ENCODE measurements at places on chromosomes 1 and 21. TPM values are rescaled to one million over a fixed set of nuclear protein-coding genes. Genes with fewer than 3 reads are reported as not detected.

Gene CFHR1
- not detected for polyA plus RNA-seq

Gene LAX1
- polyA plus RNA-seq = not detected

DNA sequence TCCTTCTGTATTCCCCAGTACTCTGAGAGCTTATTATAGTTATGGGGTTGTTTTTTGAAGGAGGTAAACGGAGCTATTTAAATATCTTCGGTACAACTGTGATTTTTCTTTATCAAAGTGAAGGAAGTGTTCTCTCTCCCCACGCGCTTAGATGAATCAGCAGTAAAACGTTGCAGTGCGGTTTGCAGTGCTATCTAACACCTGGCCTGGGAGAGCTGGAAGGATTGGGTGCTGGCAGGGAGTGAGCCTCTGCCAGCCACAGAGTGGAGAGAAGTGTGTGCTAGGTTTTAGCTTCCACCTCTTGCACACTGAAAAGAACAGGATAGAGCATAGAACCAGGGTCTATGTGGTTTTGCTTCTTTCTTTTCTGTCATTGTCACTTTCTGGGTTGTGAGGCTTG lies 165.9 kb downstream of the SDCCAG8 start:
- DNase-seq = no peak

- no peak for DNase-seq
Measured at GRCh38 chr21:37074197-37074510, 1.1 kb downstream of the TTC3 start.

- no peak for DNase-seq
Measured at GRCh38 chr21:24118738-24119459, 1488.4 kb downstream of the MRPL39 start.

DNA sequence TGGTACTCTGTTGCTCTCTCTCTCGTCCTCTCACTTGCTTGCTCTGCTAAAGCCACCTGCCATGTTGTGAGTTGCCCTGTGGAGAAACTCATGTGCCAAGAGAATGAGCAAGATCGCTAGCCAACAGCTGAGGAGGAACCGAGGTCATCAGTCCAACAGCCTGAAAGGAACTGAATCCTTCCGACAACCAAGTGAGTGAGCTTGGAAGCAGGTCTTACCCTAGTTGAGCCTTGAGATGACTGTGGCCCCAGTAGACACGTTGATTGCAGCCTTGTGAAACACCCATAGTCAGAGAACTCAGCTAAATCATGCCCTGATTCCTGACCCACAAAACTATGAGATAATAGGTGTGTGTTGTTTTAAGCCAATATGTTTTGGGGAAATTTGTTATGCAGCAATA lies 48.1 kb upstream of the BACH1 start:
- no peak for DNase-seq

DNA sequence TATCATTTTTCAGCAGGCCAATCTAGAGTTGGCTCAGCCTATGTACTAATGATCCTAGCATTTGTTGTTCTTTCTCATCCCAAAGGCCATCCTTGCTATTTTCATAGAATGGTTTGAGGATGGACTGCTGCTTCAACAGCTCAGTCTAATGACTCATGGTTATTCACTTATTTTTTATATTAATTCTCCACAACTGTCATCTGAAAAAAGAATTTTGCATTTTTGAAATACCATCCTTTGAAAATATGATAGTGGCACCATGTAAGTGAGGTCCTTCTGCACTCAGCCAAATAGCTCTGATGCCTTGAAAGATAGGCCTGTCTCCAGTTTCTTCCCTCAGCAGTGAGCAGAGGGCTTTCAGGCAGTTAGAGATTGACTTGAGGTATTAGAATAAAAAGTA lies 377.5 kb downstream of the LMO4 start:
- DNase-seq = no peak
